Tibial nerve (tissue), 4 donors: ENCODE measurements at places on chromosomes 1 and 21.
A peak's percentile ranks its signal among the peaks of the same experiment; 100 is the strongest.

DNA sequence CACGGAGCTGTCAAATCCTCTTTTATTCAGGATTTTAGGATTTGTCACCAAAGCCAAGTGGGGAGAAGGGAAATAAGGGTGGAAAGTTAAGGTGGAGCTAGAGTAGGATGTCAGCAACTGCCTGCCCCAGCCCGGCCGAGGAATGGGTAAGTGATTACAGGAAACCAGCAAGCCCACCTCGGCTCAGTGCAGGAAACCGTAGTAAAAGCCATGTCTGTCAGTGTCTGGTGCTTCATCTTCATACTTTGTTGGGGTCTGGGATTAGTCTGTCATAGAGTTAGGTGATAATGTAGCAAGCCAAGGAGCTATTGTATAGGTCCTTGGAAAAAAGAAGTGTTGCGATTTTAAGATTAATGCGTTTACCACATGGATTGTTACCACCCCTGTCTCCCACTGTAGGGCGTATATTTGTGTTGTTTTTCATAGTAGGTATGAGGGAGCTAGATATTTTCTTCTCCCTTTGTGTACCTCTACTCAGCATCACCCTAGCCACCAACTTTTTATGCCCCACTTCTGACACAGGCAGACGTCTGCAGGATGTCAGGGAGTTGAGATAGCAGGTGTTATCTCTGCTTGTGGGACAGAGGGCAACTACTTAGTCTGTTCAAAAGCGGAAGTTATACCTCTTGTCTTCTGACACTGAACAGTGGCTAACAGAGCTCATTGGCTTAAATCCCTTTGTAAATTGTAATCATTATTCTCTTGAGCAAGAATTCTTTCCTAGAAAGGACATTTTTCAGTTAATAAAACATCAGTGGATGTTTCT is 253.7 kb downstream of the HHAT start:
- no peak for DNase-seq

GRCh38 chr1:212012034-212012740 is 23.2 kb downstream of the INTS7 start:
- DNase-seq, result peak; percentile 41

DNA sequence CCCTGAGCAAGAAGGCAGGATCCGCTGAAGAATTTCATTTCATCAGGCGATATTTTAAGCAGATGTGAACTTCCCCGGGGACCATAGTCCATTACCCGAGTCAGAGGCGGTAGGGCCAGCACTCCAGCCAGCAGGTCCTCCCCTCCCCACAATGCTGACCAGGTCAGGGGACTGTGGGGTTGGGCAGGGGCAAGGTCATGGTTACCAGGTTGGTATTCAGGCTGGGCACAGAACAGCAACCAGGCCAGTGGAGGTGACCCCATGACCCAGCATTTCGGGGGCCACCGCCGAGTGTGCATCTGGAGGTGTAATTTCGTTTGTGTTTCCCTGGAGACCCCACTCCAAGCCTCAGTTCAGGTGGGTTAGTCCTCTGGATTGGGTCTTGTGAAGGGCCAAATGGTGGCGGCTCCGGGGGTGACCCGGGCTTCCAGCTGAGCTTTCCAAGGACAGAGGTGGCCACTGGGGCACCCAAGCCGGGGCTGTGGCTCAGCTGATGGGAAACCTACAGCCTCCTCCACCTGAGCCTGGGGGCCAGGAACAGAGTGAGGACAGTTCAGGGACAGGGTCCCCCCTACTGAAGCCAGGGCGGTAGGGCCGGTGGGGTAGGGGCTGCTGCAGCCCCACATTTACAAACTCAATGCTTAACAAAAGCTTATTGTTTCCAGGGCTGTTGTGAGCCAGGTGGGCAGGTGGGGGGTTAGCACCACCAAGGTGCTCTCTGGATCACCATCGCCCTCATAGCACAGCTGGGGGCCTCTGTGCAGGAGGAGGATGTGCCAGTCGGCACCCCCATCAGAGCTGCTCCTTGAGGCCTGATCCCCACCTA is 2.8 kb downstream of the PRDM16 start:
- no peak for DNase-seq

DNA sequence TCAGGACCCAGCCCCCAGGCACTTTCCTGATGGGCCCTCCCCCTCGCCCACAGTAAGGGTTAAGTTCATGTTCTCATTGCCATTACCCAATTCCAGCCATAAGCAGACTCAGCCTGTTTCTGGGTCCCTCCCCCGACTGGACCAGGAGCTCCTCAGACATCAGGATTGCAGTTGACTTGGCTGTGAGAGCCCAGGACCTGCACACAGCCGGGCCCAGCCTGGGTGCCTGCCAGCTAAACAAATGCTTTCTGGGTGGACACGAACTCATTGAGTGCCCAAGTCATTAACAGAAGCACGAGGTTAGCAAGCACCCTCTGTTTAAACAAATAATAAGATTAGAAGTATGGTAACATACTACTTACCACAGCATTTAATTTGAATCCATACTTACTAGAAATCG is 147.9 kb upstream of the POU3F1 start:
- DNase-seq, result no peak

DNA sequence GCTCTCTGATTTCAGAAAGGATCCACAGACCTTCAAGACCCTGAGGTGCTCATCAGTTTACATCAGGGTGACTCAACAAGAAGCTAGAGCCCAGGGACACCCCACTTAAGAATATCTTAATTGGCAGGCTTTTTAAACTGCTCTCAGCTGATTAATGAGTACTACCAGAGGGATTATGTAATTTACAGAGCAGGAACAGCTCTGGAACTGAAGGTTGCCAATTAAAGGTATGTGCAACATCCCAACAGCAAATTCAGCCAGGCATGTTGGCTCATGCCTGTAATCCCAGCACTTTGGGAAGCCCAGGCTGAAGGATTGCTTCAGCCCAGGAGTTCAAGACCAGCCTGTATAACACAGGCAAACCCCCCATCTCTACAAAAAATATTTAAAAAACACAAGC is 295.7 kb downstream of the SETD4 start:
- no peak for DNase-seq

DNA sequence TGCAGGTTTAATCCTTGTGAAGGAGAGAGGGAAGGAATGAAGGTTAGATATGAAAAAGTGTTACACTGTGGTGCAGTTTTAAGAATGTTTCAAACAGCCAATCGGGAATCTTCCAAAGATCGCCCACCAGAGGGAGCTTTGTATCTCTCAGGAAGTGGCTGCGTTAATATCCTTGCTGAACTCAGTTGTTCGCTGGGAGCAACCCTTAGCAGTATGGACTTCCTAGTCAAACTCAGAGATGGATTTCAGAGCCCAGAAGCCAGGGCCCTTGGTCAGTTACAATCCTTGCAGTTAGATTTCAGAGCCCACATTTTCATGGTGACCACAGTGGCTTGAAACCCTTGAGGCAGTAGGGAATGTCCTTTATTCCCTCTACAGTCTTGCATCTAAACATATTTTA is 136.2 kb downstream of the NTNG1 start:
- no peak for DNase-seq

- no peak for DNase-seq
These were observed 72.6 kb upstream of the ROR1 start for GRCh38 chr1:63701187-63701586.

GRCh38 chr1:11337580-11338073 is 64.6 kb downstream of the UBIAD1 start:
- peak; percentile 14 for DNase-seq

DNA sequence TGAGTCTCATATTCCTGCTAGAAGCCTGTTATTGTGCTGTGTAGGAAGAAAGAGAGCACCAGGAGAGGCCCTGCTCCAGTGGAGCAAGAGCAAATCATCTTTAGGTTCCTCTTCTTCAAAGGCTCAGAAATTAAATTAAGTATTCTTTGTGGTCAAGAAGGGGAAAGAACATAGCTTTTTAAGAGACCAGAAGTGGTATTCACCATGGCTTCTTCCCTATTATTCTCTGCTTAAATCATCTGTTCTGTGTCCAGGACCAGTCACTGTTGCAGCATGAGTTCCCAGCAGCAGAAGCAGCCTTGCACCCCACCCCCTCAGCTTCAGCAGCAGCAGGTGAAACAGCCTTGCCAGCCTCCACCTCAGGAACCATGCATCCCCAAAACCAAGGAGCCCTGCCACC is 1.1 kb downstream of the SPRR1B start:
- DNase-seq, result no peak

DNA sequence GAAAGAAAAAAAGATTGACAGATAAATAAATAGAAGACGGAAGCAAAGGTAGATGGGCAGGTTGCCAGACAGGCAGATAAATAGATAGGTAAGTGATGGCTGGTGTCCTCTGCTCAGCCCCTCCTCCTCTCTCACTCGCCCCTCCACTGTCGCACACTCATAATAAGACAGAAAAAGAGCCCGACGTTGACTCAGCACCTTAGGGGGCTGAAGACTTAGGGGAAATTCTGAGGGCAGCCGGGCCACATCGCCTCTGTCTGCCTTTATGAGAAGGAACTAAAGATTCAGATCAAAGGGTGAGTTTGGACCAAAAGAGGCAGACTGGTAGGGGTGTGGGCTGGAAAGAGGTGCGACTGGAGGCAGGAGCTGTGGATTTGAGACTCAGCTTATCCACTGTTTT is 158.1 kb upstream of the IGSF21 start:
- no peak for DNase-seq

GRCh38 chr1:236795757-236796667 is 920 bp downstream of the MTR start:
- DNase-seq, result no peak

DNA sequence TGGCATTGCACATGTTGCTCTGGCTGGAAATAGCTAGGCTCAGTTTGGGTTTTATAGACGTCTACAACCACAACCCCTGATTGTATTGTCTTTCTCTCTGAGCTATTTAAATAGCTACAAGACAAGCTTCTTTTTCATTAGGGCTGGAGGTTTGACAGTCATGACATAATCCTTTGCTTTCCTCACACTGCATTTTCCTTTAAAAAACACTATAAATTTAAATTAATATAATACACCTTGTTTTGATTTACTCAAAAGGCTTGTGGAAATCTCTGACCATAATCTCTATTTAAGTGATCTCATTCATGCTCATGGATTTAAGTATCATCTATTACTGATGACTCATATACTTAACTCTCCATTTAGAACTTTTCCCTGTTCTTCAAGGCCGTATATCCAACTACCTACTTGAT is 50.4 kb upstream of the PTGFR start:
- DNase-seq, result no peak

GRCh38 chr1:48225579-48225978 is 3.1 kb downstream of the SLC5A9 start:
- DNase-seq, result no peak

- DNase-seq, result no peak
These were observed 240.9 kb downstream of the CAMTA1 start for GRCh38 chr1:7026169-7026568.

- no peak for DNase-seq
These were observed 18.0 kb upstream of the VSIG8 start for GRCh38 chr1:159880430-159880829.

- no peak for DNase-seq
These were observed 446.8 kb upstream of the PLXNA2 start for GRCh38 chr1:208691012-208691411.

GRCh38 chr1:209590405-209590804 is 6.9 kb downstream of the CAMK1G start:
- no peak for DNase-seq

- no peak for DNase-seq
These were observed 39.8 kb downstream of the FOXD2 start for GRCh38 chr1:47477595-47478080.

DNA sequence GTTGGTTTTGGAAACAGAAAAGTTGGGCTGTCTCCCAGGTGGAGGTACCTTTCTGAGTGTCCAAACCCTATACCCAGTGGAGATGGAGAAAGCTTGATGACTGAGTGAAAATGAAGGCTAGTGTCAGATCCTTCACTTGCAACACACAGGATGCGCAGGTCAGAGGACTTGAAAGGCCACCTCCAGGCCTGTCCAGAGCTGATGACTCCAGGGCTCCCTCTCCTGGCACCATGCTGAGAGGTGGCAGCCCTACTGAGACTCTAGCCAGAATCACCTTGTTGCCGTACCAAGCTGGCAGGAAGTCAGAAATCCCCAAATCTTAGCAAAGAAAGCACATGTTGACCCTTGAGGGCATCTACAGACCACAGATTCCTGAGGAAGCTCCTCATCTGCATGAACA is 16.4 kb downstream of the KNCN start:
- no peak for DNase-seq

DNA sequence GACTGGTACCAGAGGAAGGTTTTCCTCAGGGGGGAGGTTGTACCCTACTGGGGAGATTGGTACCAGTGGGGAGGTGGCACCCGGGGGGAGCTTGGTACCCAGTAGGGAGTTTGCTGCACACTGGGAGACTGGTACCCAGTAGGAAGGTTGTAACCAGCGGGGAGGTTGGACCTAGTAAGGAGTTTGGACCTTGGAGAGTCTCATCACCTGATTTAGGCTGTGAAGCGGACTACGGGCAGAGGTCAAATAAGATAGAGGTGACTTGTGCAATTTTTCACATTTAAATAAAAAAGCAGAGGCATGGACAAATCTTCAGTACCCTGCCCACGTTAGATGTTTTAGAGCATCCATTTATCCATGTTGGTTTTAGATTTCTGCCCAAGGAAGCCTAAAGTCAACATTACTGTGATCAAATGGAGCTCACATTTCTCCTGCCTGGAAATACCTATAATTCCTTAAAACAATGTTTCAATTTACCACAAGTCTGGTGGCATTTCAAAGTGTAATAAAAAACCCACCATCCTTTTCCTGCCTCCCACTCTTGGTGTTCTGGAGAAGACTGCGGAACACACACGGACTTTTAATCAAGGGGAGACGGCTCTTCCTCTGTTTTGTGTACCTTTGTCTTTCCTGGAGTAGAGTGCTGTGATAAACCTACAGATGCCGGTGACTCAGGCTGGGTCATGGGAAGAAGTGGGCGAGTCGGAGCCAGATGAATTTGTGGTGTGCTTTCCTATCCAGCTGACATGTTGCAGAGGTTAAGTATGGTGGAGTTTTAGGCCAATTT is 36.2 kb upstream of the MRPS6 start:
- DNase-seq, result no peak
